ENCODE measurements at places on chromosomes 5 and 9.

DNA sequence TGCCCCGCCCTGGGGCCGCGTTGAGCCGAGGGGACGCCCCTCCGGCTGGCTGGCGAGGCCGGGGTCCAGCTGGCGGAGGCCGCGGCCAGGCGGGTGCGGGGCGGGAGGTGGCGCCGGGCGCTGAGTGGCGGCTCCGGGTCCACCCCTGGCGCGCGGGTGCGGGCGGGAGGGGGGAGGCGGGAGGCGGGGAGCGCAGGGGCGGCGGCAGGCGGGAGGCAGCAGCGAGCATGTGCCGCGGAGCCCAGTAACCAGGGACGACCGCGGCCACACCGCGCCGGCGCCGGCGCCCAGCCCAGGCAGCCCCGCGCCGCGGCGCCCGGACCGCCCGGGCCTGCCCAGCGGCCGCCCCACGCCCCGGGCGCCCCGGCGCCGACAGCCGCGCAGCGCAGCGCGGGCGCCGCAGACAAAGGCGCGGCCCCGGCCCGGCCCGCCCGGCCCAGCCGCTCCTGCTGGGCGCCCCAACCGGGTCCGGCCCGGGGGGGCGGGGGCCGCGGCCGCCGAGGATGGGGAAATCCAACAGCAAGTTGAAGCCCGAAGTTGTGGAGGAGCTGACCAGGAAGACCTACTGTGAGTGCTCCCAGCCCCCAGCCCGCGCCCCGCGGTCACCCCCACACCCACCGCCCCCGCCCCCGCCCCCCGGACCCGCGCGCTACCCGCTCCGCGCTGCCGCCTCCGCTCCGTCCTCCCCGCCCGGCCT, at the start of gene NCS1:
NCS1 (plus strand) TSS at position 244 of the 697 bp plus-strand sequence; CDS start at position 504, 260 bp downstream.
- peak; percentile 78 for DNase-seq

DNA sequence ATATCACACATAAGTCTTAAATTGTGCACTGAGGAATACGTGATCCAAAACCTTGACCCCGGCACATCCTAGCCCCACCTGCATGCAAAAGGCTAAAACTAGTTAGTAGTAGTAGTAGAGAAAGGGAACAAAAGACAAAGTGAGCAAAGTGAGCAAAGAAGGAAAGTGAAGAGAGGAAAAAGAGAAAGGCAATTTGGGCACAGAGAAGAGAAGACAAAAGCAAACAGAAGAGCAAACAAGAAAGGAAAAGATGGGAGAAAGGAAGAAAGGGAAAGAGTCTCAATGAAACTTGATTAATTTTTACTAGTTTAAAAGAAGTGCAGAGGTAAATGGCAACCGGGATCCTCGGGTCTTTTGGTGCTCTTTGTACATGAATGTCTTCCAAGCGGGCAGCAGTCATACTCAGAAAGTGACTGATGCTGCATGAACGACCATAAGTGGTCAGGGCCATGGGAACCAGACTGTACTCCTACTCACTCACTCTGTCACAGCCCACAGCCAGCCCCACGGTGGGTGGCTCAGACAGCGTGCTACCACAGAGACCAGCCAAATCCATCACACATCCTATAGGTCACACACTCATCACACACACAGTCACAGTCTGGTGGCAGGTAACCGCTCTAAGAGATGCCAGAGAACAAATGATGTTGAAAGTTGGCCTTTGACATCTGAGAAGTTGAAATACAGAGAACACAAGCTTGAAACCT, 203.9 kb downstream of the FBN2 start:
- DNase-seq: no peak

DNA sequence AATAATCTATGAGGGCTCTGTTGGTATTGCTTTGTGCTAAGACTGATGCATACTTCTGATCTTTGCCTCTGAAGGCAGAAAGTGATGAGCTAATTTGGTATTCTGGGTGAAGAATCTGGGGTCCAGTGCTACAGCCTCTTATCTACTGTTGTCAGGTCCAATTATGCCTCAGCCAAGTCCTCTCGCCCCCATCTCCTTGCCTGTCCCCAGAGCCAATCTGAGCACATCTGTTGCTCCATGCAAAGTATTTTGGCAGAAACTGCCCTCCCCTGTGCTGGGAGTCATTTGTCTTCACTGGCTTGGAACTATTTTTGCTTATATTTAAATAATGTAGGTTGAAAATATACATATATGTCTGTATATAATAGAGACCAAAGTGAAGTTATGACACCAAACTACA, 23.4 kb downstream of the LSM11 start:
- no peak for DNase-seq

DNA sequence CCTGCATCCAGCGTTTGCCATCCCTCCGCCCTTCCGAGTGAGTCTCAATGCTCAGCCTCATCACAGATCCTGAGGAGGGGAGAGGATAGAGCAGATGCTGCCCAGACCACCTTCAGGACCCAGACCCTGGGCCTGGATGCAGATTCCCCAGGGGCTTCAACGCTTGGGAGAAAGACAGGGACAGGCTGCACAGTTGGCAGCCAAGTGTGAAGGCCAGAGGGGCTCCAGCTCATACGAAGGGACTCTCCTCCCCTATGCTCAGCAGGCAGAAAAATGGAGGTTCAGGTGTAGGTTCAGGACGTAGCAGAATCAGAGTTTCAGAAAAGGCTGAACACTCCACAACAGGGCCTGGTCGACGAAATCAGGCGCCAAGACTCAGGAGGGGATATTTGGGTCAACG, 378.5 kb upstream of the IRX1 start:
- DNase-seq: no peak

GRCh38 chr9:135346438-135347050, 133.0 kb upstream of the PPP1R26 start:
- DNase-seq: no peak

- DNase-seq: no peak
These were observed 19.1 kb upstream of the SLC9A3 start for GRCh38 chr5:543351-543750.

DNA sequence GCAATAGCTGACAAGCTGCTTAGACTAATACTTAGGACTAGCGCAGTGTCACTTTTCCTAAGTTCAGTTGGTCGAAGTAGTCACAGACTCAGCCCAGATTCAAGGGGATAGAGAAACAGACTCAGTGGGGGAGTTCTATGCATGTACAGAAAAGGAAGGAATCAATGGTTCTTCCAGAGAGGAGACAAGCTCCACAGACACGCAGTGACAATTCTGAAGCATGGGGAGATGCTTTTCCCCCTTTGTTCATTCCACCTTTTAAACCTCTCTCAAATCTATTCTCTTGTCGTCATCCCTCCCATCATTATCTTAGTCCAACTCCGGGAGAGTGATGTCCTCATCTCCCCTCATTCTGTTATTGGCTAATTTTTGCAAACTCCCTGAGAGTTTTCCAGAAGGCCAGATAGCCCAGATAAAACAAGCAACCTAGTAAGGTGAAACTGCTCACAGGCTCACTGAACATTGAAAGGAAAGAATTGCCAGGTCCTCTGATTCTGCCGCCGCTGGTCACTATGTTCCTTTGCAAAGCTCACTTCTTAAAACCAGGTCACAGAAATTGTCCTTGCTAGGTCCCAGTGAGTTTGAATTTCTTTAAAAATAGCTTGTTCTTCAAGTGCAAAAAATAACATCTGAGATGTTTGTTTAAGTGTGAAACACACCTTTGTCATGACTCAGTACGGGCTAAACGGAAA, 13.4 kb upstream of the STRBP start:
- DNase-seq: no peak

GRCh38 chr5:119079318-119079921, 8.5 kb downstream of the DMXL1 start:
- no peak for DNase-seq

DNA sequence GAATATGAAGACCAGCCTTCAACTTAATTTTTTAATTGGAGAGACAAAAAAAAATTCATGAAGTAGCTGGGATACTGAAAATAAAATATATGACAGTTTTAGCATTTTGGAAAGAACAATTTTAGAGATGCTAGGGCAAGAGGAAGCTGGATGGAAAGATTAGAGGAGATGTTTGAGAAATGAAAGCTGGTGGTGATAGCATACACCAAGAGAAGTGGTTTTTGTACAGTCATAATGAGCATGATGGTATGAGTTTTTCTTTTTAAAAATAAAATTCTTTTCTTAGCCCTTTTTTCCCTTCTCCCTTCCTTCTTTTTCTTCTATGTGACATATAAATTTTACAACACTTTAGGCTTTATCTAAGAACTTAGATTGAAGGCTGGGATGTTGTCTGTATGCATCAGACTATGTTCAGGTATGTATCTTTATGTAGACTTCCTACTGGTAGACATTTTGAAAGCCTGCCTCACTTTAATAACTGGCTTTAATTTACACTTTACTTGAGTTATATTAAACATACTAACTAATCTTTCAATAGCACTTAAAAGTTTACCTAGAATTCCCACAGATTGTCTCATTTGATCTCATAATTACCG, 522.5 kb downstream of the TLE4 start:
- DNase-seq: no peak

- peak; percentile 81 for DNase-seq
These were observed 133.0 kb upstream of the TUT7 start for GRCh38 chr9:86486891-86487837.

DNA sequence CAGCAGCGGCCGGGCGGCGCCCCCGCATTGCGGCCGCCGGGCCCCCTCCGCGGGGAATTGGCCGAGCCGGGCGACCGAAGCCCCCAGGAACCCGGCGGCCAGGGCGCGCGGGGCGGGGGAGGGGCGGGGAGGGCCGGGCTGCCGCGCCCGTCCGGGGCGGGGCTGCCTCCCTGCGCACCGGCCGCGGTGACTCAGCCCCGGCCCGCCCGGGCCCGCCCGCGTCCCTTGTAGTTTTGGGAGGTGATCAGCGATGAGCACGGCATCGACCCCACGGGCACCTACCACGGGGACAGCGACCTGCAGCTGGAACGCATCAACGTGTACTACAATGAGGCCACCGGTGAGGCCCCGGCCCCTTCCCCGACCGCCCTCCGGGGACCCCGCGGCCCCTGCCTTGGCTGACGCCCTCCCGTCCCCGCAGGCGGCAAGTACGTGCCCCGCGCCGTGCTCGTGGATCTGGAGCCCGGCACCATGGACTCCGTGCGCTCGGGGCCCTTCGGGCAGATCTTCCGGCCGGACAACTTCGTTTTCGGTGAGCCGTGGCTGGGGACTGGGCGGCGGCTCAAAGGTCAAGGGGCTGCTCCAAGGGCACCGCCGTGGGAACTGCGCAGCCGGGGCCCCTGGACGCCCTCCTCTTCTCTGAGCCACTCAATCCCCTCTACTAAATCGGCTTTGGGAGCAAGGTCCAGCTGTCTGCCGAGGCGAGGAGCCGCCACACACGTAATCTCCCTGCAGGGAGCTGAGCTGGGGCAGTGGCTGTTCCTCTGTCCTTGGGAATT, 592 bp downstream of the TUBB4B start:
- peak; percentile 50 for DNase-seq

DNA sequence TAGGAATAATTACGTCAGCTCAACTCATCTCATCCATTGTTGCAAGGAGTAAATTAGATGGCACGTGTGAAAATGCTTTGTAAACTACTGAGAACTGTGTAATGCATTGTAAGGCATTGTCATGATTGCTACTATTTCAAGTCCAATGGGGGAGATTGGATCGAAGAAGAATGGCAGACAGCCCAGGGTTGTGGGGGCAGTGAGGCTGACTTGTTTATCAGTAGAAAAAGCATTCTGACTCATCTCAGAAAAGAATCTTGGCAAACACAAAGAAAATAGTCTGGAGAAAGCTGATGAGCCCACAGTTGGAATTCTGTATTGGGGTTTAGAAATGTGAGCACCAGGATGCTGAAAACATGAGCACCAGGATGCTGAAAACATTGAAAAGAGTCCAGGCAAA, 28.0 kb upstream of the DAP start:
- DNase-seq: peak; percentile 89

- no peak for DNase-seq
These were observed 11.8 kb downstream of the S100Z start for GRCh38 chr5:76861612-76862011.
